ENCODE measurements at places on chromosomes 1 and 21.

DNA sequence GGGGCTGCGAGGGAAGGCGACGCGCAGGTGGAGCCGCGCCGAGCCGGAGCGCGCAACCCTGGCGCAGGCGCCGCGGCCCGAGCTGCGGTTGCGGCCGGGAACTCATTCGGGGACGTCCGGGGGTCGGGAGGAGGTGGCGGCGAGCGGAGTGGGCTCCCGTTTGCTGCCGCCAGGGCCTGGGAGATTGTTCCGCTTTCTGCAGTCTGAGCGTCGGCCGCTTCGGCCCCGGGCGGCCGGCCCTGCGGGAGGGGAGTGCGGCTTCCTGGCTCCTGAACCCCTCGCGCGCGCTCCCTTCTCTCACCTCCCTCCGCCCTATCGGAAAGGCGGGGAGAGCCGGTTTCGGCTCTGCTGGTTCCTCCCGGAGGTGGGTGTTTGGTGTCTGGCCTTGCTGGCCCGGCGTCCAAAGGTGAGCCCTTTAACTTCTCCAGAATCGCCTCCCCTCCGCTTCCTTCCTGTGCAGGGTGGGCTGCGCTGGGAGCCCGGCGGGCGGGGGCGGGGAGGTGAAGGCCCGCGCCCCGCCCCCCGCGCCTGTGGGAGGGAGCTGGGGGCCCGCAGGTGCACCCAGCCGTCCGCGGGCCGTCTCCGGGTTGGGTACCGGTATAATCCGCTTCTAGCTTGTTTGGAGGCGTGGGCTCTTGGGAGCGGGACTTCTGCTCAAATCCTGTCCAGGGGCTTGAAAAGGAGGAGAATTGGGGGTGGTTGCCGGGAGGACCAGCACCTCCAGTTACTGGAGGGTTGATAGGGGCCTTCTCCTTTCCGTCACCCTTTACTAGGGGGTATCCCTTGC, 683 bp downstream of the LRRC8D start:
- peak; percentile 40 for DNase-seq

- no peak for DNase-seq
These were observed 98.5 kb upstream of the SLC25A33 start for GRCh38 chr1:9440763-9441194.

GRCh38 chr1:101996825-101997465, at the start of gene OLFM3:
OLFM3 (minus strand) TSS chr1:101996926.
- peak; percentile 53 for DNase-seq

DNA sequence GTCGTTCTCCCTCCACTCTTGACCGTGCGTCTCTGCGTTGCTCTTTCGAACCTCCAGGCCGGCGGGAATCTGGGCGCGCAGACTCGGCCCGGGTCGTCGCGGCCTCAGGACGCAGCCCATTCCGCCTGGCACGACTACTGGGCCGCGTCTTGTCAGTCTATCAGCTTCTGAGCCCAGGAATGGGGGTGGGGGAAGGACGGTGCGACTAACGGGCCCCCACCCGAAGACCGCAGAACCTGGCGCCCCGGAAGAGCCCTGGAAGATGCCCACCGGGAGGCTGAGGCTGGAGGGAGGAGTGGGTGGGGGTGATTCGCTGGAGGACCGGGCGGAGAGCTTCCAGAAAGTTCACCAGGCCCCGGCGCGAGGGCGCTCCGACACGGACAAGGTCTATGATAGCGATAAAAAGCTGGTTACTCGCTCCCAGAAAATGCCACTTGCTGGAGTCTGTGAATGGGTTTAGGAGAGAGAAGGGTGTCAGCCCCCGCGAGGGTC, 1.7 kb upstream of the DMRTA2 start:
- no peak for DNase-seq

DNA sequence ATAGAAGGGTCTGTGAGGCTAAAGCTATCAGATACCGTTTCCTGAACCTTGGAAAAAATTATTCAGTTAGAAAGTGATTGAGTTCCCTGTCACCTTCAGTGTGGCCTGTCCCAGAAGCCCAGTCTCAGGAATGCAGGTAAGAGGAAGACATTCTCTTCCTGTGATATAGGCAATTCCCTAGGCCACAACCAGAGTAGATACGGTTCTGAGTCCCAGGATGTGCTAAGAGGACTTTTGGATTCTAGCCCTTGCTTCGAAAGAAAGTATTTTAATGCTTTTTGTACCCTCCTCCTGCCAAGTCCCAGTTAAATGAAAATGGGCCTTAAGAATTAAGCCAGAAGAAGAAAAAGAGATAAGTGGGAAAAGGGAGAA, 313.5 kb upstream of the PLXNA2 start:
- DNase-seq = no peak

DNA sequence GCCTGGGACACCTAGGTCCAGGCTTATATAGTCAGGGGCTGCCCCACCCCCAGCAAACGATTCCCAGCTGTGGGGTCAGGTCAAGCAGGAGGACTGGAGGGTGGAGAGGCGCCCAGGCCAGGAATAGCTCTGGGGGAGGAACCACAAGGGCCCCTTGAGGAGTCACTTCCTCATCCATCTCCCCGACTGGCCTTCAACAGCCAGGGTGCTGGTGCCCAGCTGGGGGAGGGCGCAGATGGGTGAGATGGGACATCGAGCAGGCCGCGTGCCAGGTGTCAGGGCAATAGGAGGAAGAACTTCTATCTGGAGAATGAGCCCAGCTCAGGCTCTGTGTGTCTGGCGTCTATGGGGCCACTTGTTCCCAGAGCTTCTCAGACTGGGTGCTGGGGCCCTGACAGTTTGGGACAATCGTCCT, 208 bp upstream of the MYBPH start:
- DNase-seq = no peak

Data from fibroblast of skin of back (primary cell).